Tibial nerve (tissue), 4 donors: ENCODE measurements at places on chromosomes 3 and 15. TPM values are rescaled to one million over a fixed set of nuclear protein-coding genes. Genes with fewer than 3 reads are reported as not detected.
A peak's percentile ranks its signal among the peaks of the same experiment; 100 is the strongest.

DNA sequence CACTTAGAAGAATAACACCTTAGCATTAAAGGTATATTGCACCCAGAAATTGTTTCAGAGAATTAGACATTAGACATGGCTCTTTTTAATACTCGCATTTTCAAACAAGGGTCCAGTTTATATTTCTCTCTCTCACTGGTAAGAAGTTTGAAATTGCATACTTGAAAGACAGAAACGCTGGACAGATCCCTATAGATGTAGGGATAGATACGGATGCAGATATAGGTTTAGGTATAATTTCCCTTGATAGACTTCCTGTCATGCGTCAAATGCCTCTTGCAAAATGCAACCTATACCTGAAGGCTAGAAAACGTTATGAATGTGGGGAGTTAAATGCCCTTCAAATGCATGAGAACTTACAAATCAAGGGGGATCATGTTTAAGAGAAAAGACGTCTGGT lies 99.4 kb upstream of the BCL6 start:
- DNase-seq = no peak
- no peaks in the 10 kb centered on the region for H3K4me1 ChIP-seq
- no peak overlapping the region for H3K27ac ChIP-seq

GRCh38 chr3:197440717-197441303 lies 115.0 kb downstream of the BDH1 start:
- H3K36me3 ChIP-seq = no peaks in the 10 kb centered on the region
- H3K4me3 ChIP-seq = no peak overlapping the region
- no peak overlapping the region for H3K27ac ChIP-seq
- no peaks in the 10 kb centered on the region for H3K27me3 ChIP-seq
- no peaks in the 10 kb centered on the region for H3K4me1 ChIP-seq

DNA sequence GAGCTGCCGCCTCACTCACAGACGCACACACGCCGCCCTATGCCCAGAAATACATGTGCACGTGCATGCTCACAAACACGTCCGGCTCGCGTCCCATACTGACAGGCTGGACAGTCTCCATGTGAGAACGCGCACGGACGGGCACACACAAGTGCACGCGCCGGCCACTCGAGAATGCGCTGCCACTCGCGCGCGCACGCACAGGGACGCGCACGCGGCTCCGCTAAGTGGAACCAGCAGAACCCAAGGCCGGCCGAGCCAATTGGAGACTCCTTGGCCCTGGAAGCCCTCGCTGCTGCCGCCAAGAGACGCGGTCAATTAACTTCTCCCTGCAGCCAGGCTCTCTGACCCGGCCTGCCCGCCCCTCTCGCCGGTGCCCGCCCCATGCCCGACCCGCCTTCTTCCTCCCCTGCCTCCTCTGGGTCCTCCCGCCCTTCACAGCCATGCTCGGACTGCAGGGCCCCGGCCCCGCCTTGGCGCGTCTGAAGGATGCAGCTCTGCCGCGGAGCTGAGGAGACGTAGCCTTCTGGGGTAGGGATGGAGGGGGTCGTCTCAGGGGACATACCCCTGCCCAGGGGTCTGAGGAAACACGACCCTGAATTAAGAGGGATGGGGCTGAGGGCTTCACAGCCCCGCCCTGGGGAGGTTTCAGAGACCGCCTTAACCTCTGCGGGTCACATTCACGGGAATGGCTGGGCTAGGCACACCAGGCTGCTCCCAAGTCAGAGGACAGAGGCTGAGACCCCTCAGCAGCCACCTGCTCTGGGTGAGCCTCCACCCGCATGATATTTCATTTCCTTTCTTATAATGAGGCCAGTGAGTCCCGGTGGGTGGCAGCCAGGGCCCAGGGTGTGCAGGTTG lies 15.0 kb downstream of the PTH1R start:
- no peaks in the 10 kb centered on the region for H3K36me3 ChIP-seq
- peak overlapping the region; percentile 10 for H3K4me3 ChIP-seq
- no peaks in the 10 kb centered on the region for H3K27me3 ChIP-seq
- peak; percentile 57 for DNase-seq

PLSCR5 gene
- not detected for total RNA-seq

SLC24A5 gene
- 0.44 TPM for total RNA-seq

GRCh38 chr3:4078903-4079302 lies 224.3 kb upstream of the SETMAR start:
- no peak overlapping the region for H3K27ac ChIP-seq
- H3K27me3 ChIP-seq = no peaks in the 10 kb centered on the region
- no peak overlapping the region for H3K4me3 ChIP-seq
- no peak for DNase-seq

SEC61A1 gene
- 155 TPM for total RNA-seq

ISL2 gene
- total RNA-seq = not detected

- no peak for DNase-seq
- no peak overlapping the region for H3K4me3 ChIP-seq
- H3K4me1 ChIP-seq = no peaks in the 10 kb centered on the region
- H3K36me3 ChIP-seq = no peaks in the 10 kb centered on the region
Measured at GRCh38 chr3:130462089-130462488, 54.9 kb upstream of the COL6A6 start.

CHRNA7 gene
- total RNA-seq = 6.3 TPM

DNA sequence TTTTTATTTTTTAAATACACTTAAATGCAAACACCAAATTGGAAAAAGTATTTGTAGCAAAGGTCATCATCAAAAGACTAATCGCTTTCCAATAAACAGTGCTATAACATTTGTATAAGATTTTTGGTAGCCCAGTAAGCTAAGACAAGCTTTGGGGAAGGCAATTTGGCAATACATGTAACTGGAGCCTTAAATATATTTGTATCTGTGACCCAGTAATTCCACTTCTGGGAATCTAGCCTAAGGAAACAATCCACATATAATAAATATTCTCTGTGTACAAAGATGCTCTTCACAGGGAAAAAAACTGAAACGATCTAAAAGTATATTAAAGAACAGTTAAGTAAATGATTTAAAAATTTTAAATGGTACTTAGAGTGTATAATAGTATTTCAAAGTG lies 65.5 kb upstream of the TJP1 start:
- no peaks in the 10 kb centered on the region for H3K36me3 ChIP-seq
- H3K4me1 ChIP-seq = peaks cover 26% of the 10 kb centered on the region
- H3K27ac ChIP-seq = no peak overlapping the region
- no peak overlapping the region for H3K4me3 ChIP-seq
- no peaks in the 10 kb centered on the region for H3K27me3 ChIP-seq
- DNase-seq = no peak

- H3K27me3 ChIP-seq = no peaks in the 10 kb centered on the region
- no peak for DNase-seq
- no peak overlapping the region for H3K27ac ChIP-seq
Measured at GRCh38 chr3:69379661-69380060, 6.2 kb downstream of the FRMD4B start.

GRCh38 chr3:14412831-14413380 lies 10.5 kb downstream of the SLC6A6 start:
- no peak for DNase-seq
- H3K4me1 ChIP-seq = peaks cover 15% of the 10 kb centered on the region
- no peak overlapping the region for H3K27ac ChIP-seq

DNA sequence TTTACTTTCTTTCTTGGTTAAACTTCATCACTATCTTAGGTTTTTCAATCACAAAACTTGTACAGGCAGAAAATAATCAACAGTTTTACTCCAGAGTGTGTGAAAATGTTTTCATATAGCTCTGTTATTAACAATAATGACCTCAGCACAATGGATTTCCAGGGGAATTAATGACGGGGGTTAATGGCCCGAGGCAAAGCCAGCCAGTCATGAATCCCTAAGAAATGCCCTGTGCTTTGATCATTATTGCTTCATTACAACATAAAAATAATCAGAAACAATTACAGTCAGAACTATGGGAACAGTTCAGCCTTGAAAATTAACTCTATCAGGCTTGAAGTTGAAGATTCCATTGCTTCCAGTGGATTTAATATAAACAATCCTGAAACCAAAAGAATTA lies 875.4 kb downstream of the ROBO2 start:
- no peak overlapping the region for H3K27ac ChIP-seq
- no peak for DNase-seq

- no peaks in the 10 kb centered on the region for H3K36me3 ChIP-seq
- H3K27me3 ChIP-seq = no peaks in the 10 kb centered on the region
- no peak for DNase-seq
- H3K4me1 ChIP-seq = peaks cover 72% of the 10 kb centered on the region
Measured at GRCh38 chr3:191353022-191353777, 22.9 kb upstream of the UTS2B start.

- H3K27ac ChIP-seq = no peak overlapping the region
- H3K27me3 ChIP-seq = no peaks in the 10 kb centered on the region
- H3K36me3 ChIP-seq = no peaks in the 10 kb centered on the region
- no peak for DNase-seq
- no peak overlapping the region for H3K4me3 ChIP-seq
- H3K4me1 ChIP-seq = no peaks in the 10 kb centered on the region
Measured at GRCh38 chr3:186369217-186369616, 7.2 kb upstream of the DGKG start.
